T-helper 9 cell (primary cell): ENCODE measurements at places on chromosomes 11 and 22.

DNA sequence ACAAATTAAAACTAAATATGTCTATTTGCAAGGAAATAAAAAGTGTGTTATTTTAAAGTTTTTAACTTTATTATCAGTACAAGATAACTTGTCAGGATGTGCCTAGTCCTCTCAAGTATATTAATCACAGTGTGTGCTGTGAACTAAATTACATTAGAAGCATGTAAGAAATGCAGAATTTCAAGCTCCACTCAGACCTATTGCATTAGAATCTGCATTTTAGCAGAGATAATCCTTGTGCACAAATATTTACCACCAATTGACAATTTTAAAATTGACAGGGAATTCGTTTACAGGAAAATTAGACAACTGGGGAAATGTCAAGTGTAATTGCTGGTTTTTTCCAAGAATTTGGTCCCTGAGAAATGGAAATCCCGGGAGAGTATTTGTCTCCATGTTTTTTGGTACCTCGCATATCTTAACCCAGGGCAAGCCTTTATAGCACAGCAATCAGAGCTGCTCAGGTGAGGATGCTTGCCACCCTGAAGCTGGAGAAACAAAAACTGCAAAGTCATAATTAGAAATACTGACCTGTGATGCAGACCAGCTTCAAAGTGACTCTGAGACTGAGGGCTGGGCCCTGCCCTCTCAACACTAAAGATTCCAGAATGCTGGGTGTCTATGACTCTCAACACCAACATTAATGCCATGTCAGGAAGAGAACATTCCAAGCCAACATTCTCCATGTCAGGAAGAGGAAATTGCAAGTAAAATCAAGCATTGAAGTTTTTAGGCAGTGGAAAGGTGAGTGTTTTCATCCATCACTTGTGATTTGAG, at the start of gene OR8G1:
TSS of gene OR8G1 (plus strand) at position 475 of the 777 bp plus-strand sequence. CDS start 8,581 bp downstream, outside the sequence.
- DNase-seq: no peak

GRCh38 chr11:13061294-13061990, 52.3 kb downstream of the RASSF10 start:
- DNase-seq: no peak

- no peak for DNase-seq
Observed at GRCh38 chr11:74257959-74258553, 53.4 kb downstream of the P4HA3 start.

DNA sequence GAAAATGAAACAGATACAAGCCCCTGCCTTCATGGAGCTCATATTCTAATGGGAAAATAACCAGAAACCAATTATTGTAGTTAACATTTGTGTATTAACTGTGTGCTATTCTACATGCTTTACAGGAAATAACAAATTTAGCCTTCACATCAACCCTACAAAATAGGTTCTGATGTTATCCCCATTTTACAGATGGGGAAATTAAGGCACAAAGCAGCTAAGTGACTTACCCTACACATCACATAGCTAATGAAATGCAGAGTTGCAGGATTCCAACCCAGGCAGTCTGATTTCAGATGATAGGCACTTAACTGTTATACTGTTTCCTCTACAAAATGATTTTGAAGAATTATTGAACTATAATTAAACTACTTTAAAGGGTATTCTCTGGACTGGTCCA, 43.7 kb downstream of the KMT5B start:
- DNase-seq: no peak
